ENCODE measurements at places on chromosomes 16 and 17.

GRCh38 chr16:30927789-30928378, 4.5 kb downstream of the FBXL19 start:
- no peak for DNase-seq

GRCh38 chr16:29024278-29024677, 39.4 kb downstream of the LAT start:
- no peak for DNase-seq

GRCh38 chr16:20918486-20919239, 18.1 kb downstream of the LYRM1 start:
- DNase-seq, result no peak

- DNase-seq, result no peak
These were observed 47.0 kb downstream of the COTL1 start for GRCh38 chr16:84570739-84571403.

DNA sequence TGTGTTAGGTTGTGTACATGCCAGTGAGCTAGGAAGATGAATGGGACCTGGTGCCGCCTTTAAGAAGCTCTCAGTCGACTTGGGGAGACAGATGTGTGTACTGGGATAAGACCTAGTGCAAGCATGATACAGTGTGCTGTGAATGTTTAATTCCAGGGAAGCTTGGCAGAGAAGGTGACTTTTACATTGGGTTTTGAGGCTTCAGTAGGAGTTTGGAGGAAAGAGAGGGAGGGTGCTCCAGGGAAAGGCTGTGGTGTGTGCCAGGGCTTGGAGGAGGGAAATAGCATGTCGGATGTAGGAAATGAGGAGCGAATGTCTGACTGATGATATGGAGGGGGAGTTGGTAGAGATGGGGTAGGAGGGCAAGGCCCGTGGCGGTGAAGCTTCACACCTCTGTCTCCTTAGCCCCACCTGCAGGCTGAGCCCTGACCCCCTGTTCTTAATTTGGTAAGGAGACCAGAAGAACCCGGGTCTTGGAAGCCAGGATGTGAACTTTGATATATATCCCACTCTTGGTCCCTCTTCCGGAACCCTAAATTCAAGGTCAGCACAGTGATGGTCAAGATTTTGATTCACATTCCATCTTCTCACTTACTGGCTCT, 76.6 kb downstream of the PLCG2 start:
- no peak for DNase-seq

GRCh38 chr17:34675143-34675542, 95.8 kb downstream of the TMEM132E start:
- no peak for DNase-seq

GRCh38 chr17:3590231-3590630, 19.0 kb downstream of the TRPV1 start:
- DNase-seq, result no peak

- DNase-seq, result no peak
These were observed 20.4 kb downstream of the ACTG1 start for GRCh38 chr17:81492202-81492601.

DNA sequence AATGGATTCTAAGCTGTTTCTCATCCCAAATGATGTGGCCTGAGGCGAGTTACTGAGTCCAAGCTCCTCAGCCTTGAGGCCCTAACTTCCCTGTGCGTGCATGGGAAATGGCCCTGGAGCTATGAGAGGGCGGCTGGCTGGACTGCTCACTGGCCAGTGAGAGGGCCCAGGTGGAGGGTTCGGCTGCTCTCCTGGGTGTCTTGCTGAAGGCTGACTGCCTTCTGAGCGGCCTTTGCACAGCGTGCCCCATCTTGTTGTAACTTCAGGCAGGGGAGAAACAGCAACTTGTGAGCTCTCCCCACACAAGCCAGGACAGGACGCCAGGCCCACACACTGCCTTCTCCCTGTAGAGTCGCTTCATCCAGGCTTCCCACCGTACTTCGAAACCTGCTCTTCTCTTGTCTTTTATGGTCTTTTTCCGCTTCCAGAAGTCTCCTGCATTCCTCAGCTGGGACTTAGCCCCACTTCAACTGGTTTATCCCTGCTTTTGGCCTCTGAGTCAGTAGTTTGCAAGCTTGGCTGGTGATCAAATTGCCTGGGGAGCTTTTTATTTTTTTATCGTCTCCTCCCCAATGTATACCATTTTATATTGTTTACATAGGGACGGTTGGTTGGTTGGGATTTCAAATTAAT, 13.3 kb downstream of the CDH3 start:
- no peak for DNase-seq

DNA sequence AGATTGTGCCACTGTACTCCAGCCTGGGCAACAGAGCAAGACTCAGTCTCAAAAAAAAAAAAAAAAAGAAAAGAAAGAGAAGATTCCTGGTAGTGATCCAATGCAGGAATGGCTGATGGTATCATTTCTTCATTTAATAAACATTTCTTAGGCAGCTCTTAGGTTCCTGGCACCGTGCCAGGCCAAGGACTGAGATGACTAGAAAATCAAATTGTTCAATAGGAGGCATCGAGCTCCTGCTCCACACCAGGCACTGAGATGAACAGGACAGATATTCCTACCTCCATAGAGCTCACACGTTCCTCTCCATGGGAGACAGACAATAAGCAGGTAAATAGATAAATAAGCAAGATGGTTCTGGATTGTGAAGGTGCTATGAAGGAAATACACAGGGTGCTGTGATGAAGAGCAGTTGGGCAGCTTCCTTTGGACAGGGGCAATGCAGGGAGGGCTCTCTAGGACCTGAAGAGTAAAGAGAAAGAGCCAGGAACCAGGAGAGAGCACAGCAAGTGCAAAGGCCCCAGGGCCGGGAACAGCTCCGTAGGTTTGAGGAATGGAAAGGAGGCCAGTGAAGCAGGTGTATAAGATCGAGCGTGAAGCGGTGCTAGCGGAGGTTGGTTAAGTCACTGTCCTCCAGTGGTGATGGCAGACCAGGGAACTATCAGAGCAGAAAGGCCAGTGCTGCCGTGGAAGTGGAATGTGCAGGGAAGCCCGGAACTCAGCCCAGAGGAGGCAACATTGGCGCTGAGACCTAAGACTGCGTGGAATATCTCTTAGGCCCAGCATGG, 26.5 kb upstream of the CRHR1 start:
- no peak for DNase-seq

DNA sequence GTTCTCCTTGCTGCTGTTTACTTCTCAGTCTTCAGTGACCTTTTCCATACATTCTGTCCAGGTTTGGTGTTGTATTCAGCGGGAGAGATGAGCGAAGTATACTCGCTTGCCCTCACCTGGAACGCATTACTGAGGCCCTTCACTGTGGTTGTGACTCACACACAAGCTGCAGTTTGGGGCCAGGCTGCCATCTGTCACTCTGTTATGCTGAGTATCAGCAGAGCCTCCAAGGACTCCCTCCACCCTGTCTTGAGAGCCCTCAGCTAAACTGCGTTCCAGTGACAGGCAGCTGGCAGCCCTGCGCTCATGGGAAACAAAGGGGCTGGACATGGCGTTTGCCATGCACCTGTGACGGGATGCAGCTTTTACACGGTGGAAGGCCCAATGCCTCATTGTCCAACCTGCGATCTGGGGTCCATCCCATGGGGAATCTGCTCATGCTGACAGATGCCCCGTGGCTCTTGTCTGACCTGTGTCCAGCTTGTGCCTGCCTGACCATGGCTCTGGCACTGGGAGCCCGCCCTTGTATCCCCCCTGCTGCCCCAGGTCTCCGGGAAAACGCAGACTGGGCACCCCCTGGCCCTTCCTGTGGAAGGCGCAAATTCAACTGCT, 6.5 kb upstream of the ZNF778 start:
- DNase-seq, result no peak

- no peak for DNase-seq
These were observed at the start of gene MC1R for GRCh38 chr16:89918453-89919347. Gene MC1R, plus strand, starts transcription at chr16:89918862. Its CDS starts 397 bp downstream, at chr16:89919259.

DNA sequence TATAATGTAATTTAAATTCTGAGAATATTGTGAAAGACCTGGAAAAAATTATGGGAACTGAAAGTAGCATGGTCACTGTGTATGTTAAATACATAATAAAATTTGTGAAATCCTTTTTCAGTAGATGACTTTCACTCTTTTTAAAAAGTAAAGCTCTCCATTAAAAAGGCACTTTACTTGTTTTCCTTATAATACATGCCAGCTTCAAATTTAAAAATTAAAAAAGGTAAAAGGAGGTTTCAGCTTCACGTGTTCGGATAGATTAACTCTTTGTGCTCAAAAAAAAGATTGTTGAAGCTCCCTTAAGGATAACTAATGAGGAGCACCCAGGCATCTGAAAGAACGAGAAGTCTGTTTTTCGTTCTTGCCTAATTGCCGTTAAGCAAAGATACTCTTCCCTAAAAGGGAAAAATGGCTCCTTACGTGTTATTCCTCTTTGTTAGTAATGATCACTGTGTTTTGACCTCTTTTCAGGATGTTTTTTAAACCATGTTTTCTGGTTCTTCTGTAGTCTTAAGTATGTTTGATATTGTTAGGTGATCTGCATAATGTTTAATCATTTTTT, 87.8 kb downstream of the TUBD1 start:
- no peak for DNase-seq

DNA sequence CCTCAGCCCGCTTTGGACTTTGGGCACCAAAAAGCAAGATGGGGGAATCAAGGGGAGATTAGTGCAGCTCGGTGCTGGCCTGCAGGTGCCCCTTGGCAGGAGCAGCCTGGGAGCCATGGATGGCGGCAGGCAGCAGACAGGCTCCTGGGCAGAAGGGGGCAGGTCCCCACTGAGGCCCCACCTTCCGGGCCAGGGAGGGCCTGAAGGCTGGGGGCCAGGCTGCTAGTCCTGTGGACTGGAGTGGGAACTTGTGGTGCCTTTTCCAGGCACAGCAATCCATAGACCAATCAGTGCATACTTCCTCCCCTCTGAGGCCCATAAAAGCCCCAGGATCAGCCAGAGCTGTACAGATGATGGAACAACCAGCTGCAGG, 64.0 kb downstream of the USP32 start:
- DNase-seq, result no peak

DNA sequence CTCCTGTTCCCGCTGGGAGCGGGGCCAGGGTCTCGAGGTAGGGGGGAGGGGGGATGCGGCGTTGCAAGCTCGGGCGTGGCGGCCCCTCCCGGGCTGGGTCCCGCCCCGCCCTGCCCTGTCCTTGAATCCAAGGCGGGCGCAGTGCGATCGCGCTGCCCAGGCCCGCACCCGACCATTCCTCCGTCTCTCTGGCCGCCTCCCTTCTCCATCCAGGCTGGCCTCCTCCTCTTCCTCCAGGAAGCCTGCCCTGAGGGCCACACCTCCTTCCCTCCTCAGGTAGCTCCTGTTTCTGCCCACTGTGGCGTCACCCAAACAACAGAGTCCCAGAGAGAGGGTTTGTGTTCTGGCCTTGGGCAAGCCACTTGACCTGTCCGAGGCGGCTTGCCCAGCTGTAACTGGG, 43.0 kb upstream of the TAC4 start:
- DNase-seq, result no peak

GRCh38 chr17:31148205-31148604, 53.4 kb downstream of the NF1 start:
- no peak for DNase-seq

- no peak for DNase-seq
These were observed 226.2 kb upstream of the ZFHX3 start for GRCh38 chr16:73274140-73274539.

- DNase-seq, result no peak
These were observed 45.5 kb downstream of the ZCCHC14 start for GRCh38 chr16:87447323-87447722.

GRCh38 chr17:36197387-36197703, 787 bp upstream of the CCL3L1 start:
- no peak for DNase-seq

GRCh38 chr16:24834459-24835335, 11.1 kb upstream of the SLC5A11 start:
- DNase-seq, result no peak

DNA sequence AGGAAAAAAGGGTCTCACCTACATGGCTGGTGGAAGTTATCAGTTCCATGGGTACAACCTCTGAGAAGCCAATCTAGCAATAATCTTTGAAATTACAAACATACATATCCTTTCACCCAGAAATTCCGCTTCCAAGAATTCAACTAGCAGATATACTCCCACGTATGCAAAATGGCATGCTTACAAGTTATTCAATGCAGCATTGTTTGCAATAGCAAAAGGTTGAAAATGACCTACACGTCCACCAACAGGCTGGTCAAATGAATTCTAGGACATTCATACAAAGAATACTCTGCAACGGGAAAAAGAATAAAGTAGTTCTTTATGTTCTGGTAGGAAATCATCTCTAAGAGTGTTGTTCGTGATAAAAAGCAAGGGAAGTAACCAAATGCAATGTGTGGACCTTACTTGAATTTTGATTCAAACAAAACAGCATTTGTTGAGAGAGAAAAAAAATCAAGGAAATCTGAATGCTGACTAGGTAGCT, 63.7 kb upstream of the NLK start:
- no peak for DNase-seq

DNA sequence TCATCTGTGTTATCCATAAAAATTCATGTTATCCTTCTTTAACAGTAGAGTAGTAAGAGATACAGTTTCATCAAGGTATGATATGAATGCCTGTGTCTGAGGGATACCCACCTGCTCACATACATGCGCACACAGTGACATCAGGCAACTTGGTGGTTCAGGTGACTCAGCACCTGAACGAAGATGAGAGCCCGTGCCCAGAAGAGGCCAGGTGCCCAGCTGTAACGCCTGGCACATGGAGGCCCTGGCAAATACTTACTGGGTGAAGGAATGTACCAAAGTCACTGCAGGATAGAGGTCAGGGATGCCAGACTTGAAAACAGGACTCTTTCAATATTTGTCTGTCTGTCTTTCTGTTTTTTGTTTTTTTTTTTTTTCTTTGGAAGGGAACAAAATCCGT, 72.6 kb upstream of the LGALS9 start:
- no peak for DNase-seq

DNA sequence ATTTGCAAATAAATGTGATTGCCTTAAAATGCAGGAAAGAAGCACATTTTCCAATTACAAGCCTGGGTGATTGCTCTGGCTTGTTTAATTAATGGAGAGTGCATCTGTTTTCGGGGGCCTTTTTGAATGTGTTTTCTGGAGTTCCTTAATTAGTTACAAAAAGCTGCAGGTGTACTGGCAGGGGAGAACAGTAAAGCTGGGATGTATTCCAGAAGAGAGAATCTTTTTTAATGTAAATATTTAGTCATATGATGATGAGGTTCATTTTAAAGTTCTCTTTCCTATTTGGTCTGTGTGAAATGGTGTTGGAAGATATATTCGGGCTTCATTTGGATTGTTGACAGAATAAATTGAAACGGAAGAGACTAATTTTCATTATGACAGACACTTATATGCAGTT, 70.9 kb upstream of the N4BP1 start:
- DNase-seq, result no peak

Measured in thoracic aorta (tissue), 2 donors.